ENCODE measurements at places on chromosomes 12 and 14. TPM values are rescaled to one million over a fixed set of nuclear protein-coding genes. Genes with fewer than 3 reads are reported as not detected.

The KLRG1 gene
- total RNA-seq, result 0.71 TPM

The KCNC2 gene
- not detected for total RNA-seq

The BBOF1 gene
- total RNA-seq, result 0.72 TPM

DNA sequence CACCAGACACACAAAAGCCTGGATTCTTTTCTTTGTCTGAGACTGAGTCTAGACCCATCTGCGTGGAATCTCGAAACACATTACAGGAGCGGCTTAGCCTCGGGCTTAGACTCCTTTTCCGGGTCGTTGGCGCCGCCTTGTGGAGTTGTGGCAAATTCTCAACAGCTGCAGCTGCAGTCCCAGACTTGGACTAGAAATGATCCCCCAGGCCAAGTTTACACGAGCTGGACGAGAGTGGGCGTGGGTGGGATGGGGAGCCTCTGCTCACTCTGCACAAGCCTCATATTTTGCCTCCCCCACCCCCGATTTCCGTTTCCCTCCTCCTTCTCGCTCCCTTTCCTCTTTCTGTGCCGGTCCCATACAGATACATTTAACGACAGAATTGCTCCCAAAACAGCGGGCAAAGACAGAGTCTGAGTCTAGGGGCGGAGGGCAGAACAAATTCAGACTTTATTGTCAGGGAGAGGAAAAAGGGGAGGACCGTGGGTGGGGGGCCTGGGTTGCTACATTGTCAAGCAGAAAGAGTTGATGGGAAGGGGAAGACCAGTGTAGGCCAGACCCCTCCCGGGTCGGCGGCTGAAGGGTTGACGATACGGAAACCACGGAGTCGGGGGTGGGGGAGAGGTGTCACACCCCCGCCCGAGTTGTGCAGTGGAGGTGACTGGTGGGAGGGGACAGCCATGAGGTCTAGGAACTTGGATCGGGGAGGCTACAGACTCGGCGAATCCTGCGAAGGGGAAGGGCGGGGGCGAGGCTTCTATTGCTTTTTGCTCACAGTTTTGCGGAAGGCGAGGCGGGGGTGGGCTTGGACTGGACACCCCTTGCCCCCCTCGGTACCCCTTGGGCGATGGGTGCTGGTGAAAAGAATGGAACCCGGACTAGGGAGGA lies 4.7 kb upstream of the GPR84 start:
- H3K36me3 ChIP-seq, result no peaks in the 10 kb centered on the region
- H3K27me3 ChIP-seq, result peaks cover 8% of the 10 kb centered on the region
- DNase-seq, result peak; percentile 96

GRCh38 chr12:15429262-15429661 lies 107.0 kb downstream of the PTPRO start:
- H3K36me3 ChIP-seq, result no peaks in the 10 kb centered on the region
- H3K4me1 ChIP-seq, result no peaks in the 10 kb centered on the region
- no peak for DNase-seq

The ABCC9 gene
- total RNA-seq, result 0.02 TPM

GRCh38 chr12:93461503-93461902 lies 5.8 kb upstream of the MRPL42 start:
- no peak overlapping the region for H3K4me3 ChIP-seq
- DNase-seq, result no peak
- no peaks in the 10 kb centered on the region for H3K36me3 ChIP-seq
- H3K4me1 ChIP-seq, result peaks cover 2% of the 10 kb centered on the region
- no peaks in the 10 kb centered on the region for H3K27me3 ChIP-seq

GRCh38 chr12:88127855-88128254 lies 14.0 kb downstream of the CEP290 start:
- H3K4me3 ChIP-seq, result no peak overlapping the region
- H3K27ac ChIP-seq, result no peak overlapping the region
- DNase-seq, result no peak
- H3K4me1 ChIP-seq, result peaks cover 2% of the 10 kb centered on the region
- no peaks in the 10 kb centered on the region for H3K27me3 ChIP-seq

GRCh38 chr12:57621497-57622292 lies 10.5 kb downstream of the ARHGEF25 start:
- H3K4me1 ChIP-seq, result peaks cover 22% of the 10 kb centered on the region
- peaks cover 96% of the 10 kb centered on the region for H3K27me3 ChIP-seq
- H3K36me3 ChIP-seq, result peaks cover 2% of the 10 kb centered on the region
- H3K4me3 ChIP-seq, result peak overlapping the region; percentile 88
- peak; percentile 89 for DNase-seq
- peak overlapping the region; percentile 43 for H3K27ac ChIP-seq

DNA sequence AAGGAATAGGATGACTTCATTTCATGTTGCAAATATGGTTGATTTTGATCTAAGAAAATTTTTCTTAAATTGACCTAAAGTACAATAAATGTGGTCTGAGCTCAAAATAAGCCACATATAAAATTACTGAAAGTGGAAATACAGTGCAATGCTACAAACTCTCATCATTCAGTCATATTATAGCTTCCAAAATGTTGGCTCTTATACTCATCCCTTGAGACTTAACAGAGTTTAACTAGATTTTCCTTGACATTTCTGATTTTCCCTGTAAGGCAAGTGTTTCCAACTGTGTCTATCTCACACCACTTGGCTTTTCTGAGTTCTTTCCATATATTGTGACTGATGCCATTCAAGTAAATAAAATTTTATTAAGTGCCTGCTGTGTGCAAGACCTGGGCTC lies 123.7 kb upstream of the NTF3 start:
- DNase-seq, result no peak
- H3K4me3 ChIP-seq, result no peak overlapping the region
- no peaks in the 10 kb centered on the region for H3K4me1 ChIP-seq
- H3K36me3 ChIP-seq, result no peaks in the 10 kb centered on the region
- no peaks in the 10 kb centered on the region for H3K27me3 ChIP-seq

The PRPH gene
- not detected for total RNA-seq

DNA sequence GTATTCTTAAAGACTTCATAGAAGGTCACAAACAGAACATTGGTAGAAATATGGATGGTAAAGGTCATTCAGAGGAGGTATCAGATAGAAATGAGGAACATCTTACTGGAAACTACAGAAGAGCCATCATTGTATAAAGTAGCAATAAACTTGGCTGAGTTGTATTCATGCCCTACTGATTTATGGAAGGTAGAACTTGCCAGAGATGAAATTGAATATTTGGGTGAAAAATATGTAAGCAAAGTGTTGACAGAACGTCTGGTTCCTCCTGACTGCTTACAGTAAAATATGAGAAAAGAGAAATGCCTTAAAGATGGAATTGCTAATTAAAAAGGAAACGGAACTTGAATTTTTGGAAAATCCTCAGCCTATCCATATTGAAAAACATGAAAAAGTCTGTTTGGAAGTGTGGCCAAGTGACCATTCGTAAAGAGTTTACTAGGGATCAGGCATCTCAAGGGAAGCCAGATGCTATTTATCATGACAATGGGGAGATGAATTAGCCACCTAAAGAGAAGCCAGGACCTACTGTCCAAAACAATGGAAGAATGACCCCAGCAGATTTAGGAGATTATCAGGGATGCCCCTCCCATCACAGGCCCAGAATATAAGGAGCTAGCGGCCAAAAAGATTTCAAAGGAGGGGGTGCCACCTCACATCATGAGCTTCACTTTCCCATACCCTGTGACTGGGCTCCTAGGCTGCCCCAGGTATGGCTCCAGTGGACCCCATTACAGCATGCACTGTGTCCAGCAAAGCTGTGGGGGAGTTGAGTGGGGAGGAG lies 189.3 kb downstream of the ITPR2 start:
- no peak for DNase-seq
- H3K36me3 ChIP-seq, result peaks cover 25% of the 10 kb centered on the region
- no peaks in the 10 kb centered on the region for H3K27me3 ChIP-seq
- H3K4me1 ChIP-seq, result no peaks in the 10 kb centered on the region
- H3K27ac ChIP-seq, result no peak overlapping the region

DNA sequence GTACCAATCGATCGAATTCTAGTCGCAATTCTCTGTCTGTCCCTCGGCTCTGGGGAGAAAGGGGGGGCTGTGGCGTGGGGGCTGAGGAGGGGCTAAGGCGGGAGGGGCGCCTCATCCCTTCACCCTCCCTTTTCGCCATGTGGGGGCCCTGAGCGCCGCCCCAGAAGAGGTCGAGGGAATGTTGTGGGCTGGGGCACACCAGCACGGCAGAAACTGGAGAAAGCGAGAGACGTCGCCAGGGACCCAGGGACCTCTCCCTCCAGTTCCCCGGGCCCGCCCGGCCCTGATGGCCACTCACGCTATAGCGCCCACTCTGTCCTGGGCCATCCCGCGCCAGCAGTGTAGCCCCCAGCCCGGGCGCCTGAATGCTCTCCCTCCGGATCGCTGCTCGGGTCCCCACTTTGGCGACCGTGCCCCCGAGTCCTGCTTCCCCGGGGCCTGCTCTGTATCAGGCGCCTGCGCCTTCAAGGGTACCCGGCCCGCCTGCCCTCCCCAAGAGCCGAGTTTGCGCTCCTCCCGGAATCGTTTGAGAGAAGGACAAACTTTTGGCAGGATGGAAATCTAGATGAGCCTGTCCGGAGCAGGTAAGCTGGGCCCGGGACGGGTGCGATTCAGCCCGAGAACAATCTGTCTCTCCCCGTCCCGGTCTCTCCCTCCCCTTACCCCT lies 62.6 kb downstream of the SMUG1 start:
- H3K4me3 ChIP-seq, result no peak overlapping the region
- H3K36me3 ChIP-seq, result no peaks in the 10 kb centered on the region
- DNase-seq, result no peak
- peaks cover 5% of the 10 kb centered on the region for H3K4me1 ChIP-seq

DNA sequence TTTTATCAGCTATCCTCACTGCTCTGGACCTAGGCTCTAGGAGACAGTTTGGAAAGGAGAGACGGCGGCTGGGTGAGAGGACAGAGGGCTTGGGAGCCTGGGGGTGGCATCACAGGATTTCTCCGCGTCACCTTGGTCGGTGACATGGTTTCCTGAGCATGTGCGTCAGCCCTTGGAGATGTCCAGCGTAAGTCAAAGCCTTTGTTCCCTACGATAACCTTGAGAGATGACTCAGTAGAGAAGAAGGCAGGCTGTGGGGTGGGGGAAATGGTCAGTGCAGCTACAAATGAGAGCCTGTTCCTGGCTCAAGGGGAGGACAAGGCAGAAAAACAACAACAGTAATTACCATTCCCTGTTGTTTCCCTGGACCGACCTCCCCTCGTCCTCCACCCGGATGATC lies 90.2 kb upstream of the TBX3 start:
- H3K27ac ChIP-seq, result no peak overlapping the region
- no peaks in the 10 kb centered on the region for H3K27me3 ChIP-seq
- H3K4me1 ChIP-seq, result no peaks in the 10 kb centered on the region
- H3K4me3 ChIP-seq, result no peak overlapping the region
- no peak for DNase-seq

GRCh38 chr12:46197883-46198282 lies 71.0 kb downstream of the SLC38A1 start:
- H3K4me1 ChIP-seq, result peaks cover 10% of the 10 kb centered on the region
- no peak overlapping the region for H3K27ac ChIP-seq
- no peak overlapping the region for H3K4me3 ChIP-seq
- peaks cover 89% of the 10 kb centered on the region for H3K36me3 ChIP-seq
- DNase-seq, result no peak

The ANKRD9 gene
- 14.6 TPM for total RNA-seq

- H3K4me1 ChIP-seq, result peaks cover 44% of the 10 kb centered on the region
- peaks cover 15% of the 10 kb centered on the region for H3K36me3 ChIP-seq
- no peak for DNase-seq
- H3K4me3 ChIP-seq, result no peak overlapping the region
Measured at GRCh38 chr14:89644641-89645040, 227.6 kb upstream of the FOXN3 start.

The POTEM gene
- not detected for total RNA-seq

DNA sequence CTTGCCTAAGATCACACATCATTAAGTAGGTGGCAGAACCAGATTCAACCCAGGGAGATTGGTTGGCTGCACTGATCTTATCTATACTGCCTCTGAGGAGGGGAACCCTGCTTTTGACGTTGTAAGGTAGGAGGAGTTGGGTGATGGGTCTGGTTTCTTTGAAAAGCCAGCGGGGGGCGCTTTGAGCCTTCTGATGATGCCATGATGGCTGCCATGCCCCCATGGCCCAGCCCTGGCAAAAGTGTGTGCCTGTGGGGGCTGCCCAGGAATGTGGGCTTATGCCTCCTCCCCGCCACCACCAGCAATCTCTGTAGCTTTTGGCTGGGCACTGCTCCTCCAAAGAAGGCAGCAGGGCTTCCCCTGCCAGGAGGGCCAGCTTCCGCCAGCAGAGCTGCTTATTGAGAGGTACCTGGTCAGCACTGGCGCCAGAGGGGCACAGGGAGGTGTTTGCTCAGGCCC lies 224.3 kb downstream of the SLC41A2 start:
- DNase-seq, result peak; percentile 80

- H3K27ac ChIP-seq, result no peak overlapping the region
- no peaks in the 10 kb centered on the region for H3K4me1 ChIP-seq
- DNase-seq, result no peak
Measured at GRCh38 chr12:28209782-28210181, 19.5 kb downstream of the CCDC91 start.

GRCh38 chr12:127179176-127179575 lies 1087.8 kb upstream of the TMEM132C start:
- no peaks in the 10 kb centered on the region for H3K4me1 ChIP-seq
- H3K27me3 ChIP-seq, result no peaks in the 10 kb centered on the region
- no peaks in the 10 kb centered on the region for H3K36me3 ChIP-seq

The KDM2B gene
- total RNA-seq, result 62.9 TPM

The CLEC4C gene
- total RNA-seq, result not detected

DNA sequence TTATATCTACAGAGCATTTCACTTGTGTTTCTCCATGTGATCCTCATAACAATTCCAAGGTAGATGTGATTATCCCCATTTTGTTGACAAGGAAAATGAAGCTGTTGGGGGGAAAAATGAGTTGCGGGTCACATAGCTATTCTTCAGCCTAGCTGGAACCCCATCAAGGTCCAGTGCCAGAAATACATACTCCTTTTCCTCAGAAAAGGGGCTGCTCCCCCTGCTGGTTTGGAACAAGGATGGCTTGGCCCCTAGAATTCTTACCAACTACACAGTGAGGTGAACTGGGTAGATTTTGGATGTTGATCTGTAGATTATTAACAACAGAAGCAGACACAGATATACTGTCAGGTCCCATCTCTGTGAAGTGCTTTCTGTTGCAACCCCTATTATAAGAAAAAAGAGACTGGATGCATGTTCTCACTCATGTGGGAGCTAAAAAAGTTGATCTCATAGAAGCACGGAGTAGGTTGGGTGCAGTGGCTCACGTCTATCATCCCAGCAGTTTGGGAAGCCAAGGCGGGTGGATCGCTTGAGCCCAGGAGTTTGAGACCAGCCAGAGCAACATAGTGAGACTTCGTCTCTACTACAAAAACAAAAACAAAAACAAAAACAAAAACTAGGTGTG lies 8.9 kb downstream of the IKZF4 start:
- H3K36me3 ChIP-seq, result peaks cover 72% of the 10 kb centered on the region
- no peaks in the 10 kb centered on the region for H3K27me3 ChIP-seq
- peak overlapping the region; percentile 77 for H3K27ac ChIP-seq
- H3K4me1 ChIP-seq, result peaks cover 43% of the 10 kb centered on the region
- peak; percentile 86 for DNase-seq
- no peak overlapping the region for H3K4me3 ChIP-seq

The RNASE7 gene
- not detected for total RNA-seq

The KRT6C gene
- not detected for total RNA-seq
